ENCODE measurements at places on chromosomes 4 and X.

- DNase-seq, result no peak
Measured at GRCh38 chrX:105150557-105150956, 69.9 kb downstream of the TEX13A start.

DNA sequence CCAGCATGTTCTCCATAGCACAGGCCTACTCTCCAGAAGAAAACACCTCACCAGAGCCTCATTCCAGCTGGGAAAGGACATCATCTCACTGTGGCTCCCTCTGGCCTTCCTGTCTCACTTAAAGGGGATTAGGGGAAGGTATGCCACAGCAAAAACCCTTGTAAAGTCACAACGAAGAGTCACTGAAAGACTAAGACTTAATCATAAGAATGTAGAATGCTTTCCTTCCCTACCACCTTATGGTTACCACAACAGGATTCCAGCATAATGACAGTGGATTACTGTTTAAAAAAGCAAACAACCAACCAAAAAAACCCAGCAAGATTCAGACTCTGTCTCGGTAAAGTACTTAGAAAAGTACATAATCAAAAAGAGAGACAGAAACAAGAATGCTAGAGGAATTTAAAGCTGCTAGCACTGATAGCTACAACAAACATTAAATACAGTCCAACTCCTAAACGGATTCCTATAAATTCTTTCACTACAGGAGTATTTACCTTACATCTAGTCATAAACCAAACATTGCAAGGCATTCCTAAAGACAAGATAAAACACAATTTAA lies 75.1 kb downstream of the BANK1 start:
- DNase-seq, result no peak

GRCh38 chrX:16484338-16484737 lies 165.6 kb upstream of the S100G start:
- no peak for DNase-seq

DNA sequence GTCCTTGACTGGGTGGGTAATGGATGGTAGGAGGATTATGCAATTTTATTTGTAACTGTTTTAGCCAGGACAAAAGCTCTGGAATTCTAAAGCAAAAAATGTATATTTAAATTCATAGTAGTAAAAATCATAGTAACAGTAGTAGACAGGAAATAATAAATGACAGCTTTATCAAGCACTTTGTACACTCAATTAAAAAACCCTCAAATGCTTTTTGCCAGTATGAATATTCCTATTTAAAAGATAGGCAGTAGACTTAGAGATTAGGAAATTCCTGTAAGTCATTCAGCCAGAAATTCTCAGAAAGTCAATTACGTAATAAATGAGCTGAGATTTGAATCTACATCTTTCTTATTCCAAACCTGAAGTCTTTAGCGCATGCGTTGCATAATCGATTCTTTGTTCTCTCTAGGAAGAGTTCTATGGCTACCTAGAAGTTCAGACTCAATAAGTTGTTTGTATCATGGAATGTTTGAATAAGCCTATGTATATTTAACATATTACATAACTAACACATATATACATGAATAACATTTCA lies 2.5 kb downstream of the AADAT start:
- no peak for DNase-seq

DNA sequence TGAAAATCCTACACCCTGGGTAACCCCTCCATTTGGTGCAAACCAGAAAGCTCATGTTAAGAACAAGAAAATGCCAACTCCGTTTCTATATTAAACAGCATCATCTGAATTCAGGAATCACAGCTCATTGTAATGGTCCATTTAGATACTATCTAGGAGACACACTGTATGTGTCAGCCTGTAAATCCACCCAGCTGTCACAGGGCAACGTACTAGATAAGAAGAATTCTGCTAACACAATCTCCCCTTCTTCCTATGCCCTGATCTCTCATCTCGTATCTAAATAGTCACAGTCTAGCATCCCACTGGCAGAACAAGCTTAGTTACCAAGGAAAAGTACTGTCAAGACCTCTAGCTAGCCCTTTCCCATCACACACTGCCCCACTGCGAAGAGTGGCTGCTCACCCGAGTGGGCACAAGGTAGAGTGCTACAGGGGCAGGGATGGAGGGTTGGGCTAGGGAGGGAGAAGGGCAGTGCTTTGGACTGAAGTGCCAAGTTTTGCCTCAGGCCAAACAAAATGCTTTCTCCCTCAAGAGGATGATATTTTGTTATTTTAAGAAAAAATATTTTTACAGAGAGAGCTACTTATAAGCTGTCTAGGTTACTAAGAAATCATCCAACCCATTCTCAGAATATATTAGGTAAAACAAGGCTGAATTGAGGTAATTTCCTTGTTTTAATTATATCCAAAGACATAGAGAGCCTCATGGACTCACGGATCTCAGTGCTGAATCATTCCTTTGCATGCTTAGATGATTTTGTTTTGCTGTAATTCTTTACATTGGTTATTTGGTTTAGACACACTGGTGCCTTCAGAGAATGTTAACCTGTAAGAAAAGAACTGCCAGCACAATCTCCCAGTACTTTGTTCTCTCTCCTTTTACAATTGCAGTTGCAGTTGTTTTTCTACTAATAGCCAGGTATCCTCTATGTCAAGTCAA lies 196.6 kb downstream of the PRDM5 start:
- DNase-seq, result no peak

DNA sequence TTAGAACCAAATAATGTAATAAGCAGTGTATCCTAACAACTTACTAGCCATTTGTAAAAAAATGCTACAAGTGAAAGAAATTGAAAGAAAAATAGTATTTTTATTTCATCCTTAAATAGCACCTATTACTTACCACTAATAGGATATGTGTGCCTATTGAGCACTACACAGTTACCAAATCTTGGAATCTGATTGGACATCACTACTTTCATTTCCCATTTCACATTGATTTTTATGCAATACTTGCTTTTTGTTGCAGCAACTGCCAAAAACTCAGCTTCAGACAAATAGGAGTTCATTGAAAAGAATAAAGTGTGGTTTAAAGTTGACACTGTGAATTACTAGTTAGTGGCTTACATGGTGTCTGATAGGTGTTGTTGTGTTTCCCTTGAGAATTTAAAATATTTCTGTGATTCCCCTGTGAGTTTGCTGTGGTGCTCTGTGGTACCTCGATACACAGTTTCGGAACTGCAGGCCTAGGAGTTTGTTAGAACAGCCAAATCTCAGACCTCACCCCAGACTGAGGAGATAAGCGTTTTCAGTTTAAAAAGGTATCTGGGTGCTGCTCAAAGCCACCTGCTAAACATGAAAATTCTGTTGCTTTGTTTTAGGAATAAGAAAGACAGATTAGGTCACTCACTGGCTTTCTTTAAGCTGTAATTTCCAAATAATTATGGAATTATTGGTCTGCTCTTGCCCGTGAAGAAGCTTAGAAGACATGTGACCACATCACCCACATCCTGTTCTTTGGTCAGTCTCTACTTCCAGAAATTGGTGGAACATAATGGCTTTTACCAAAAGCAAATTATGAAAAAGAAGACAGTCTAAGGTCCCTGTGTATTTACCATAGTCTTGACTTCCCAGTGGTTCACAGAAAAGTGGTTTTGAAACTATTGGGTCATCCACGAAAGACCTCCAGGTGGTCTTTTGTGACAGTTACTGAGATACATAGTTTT lies 97.8 kb downstream of the SYTL5 start:
- no peak for DNase-seq

GRCh38 chr4:152244659-152245058 lies 291.2 kb downstream of the FBXW7 start:
- no peak for DNase-seq

DNA sequence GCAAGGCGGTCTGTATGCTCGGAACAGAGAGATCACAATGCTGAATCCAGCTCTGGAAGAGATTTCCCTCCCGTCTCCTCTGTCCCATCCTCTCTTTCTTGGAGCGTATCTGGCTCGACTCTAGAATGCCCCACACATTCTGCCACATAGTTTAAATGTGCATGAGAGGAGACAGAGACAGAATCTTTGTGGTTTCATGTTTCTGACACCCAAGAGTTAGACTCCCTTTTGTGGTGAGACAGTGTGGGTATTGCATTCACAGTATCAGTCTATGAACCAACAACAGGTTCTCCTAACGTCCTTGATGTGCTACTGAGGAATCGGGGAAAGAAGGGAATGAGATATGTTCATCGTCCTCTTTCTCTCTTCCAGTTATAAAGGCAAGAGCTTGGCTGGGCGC lies 25.3 kb downstream of the FAM47E start:
- DNase-seq, result no peak

DNA sequence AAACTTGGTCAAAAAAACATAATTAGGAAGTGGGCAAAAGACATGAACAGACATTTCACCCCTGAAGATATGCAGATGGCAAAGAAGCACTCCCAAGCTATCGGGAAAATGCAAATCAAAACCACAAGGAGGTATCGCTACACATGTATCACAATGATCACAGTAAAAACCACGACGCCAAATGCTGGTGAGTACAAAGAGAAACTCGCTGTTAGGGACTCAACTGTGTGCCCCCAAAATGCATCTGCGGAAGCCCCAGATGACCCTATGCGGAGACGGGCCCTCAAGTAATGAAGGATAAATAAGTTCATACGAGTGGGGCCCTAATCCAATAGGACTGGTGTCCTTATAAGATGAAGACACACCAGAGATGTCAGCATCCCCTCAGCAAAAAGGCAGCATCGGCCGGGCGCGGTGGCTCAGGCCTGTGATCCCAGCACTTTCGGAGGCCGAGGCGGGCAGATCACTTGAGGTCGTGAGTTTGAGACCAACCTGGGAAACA lies 10.2 kb downstream of the GAK start:
- DNase-seq, result no peak

GRCh38 chr4:158958489-158959270 lies 144.2 kb upstream of the RAPGEF2 start:
- DNase-seq, result no peak

DNA sequence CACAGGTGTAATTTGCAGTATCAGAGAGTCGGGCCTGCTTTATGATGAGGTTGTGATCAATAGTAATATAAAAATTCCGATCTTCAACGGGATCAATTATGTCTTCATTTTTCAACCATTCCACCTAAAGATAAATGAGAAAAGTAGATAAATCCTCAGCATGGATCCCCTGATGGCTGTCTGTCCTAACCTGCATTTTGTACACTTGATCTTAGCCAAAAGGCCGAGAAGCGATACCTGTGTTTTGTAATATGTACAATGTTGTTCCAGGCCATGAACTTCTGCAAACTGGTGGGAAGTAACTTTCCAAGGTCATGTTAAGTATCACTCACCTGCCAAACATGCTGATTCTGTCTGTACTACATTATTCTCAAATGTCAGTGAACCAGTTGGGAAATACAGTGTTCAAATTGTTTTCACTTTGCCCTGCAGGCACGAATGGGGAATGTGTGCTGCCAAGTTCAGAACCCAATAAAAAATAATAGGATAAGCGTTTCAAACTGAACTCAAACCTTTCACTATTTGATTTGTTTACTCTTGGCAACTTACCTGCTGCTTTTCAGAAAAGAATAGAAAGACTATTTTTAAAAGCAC lies 298.1 kb downstream of the UNC5C start:
- DNase-seq, result no peak

DNA sequence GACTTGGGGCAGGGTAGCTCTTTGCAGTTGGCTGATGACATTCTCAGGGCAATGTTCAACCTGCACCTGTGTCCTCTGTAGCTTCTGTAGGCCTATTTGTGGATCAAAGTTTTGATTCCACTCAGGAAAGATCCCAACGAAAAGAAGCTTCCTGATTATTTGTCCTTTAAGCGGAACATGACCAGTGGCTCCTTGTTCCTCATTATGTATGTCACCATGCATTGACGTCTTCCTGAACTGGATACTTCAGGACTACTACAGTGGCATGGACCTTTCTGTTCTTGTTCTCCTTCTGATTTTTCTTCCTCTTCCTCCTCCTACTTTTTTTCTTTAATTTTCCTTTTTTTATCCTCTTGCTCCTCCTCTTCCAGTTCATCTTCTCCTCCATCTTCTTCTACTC lies 62.4 kb downstream of the NBDY start:
- no peak for DNase-seq

- DNase-seq, result no peak
Measured at GRCh38 chr4:158259955-158260575, 49.8 kb downstream of the TMEM144 start.

DNA sequence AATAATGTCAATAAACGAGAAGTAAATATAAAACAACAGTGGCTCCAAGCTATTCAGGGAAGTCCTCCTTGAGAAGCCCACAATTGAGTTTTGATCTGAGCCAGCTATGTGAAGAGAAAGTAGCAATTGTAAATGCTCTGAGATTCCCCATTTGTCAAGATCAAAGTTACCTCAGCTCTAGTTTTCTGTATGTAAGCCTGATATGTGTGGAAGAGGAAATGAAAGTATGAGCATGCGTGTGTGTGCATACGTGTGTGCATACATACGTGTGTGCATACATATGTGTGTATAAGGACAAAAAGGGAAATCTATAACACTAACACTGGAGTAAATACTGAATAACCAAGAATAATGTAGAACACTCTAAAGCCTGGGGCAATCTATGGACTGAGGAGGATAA lies 130.3 kb downstream of the SCFD2 start:
- no peak for DNase-seq
